Suppressor macrophage (primary cell): ENCODE measurements at places on chromosomes 4 and X.

DNA sequence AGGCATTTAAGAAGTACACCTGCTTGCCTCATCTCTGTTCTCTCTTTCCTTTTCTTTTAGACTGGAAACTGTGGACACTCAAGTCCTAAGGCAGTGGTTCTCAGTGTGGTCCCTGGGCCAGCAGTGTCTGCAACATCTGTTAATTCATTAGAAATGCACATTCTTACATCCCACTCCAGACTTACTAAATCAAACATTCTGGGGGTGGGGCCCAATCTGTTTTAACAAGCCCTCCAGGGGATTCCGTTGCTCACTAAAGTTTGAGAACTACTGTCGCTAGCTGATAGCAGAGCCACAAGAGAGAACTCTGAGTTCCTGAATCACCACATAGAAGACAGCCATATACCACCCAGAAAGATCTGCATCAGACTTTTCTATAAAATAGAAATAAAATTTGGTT, 430.6 kb downstream of the BCOR start:
- DNase-seq = no peak

DNA sequence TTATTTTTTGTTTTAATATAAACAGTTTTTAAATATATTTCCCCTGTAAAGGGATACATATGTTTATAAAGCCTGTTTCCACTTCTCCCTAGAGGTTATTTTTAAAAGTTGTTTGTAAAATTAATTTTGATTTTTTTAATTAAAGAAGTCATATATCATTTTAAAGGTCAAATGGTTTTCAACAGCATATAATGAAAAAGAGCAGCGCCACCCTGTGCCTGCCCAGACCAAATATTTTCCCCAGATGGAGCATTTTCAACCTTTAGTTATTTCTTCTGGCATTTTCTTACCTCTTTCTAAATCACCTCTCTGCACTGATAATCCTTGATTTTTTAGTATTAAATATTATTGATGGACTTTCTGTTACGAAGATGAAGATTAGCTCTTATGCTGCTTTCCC, 21.0 kb downstream of the MSX1 start:
- no peak for DNase-seq

DNA sequence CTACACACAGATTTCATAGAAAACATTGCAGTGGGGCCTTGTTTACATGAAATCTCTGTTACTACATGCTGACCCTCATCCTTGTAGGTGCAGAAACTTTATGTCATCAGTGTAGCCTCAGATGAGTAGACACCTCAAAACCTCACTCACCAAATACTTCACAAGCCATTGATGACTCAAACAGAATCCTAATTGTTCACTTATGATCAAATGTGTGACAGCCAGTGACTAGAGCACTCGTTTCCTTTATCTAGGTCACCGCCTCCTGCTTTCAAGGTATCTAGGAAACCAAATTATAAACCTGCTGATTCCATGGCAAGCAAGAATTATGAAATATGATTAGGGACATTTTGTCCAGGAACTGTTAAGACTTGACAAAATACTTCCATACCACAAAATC, 255.8 kb upstream of the GPRIN3 start:
- DNase-seq = no peak

DNA sequence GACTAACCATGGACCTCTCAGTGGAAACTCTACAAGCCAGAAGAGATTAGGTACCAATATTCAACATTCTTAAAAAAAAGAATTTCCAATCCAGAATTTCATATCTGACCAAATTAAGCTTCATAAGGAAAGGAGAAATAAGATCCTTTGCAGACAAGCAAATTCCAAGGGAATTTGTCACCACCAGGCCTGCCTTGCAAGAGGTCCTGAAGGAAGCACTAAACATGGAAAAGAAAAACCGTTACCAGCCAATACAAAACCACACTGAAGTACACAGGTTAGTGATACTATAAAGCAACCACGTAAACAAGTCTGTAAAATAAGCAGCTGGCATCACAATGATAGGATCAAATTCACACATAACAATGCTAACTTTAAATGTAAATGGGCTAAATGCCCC, 156.6 kb downstream of the FAM13A start:
- DNase-seq = no peak

DNA sequence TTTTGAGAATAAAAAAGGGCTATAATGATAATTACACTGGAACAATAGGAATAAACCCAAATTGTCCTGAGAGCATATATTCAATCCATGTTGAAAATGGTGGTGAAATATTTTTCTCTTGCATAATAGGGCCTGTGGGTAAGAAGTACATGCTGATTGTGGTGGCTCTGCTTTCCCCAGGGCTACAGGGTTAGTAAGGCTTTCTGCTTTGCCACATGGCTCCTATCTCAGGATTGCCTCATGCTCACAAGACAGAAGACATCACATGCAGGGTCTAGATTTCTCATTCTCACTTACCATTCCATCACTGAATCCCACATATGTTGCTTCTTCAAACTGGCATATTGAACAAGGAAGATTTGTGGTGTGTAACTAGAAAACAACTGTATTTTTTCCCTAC, 12.4 kb upstream of the VEGFC start:
- DNase-seq = no peak

GRCh38 chr4:2932951-2933565, 30.1 kb downstream of the NOP14 start:
- peak; percentile 15 for DNase-seq

DNA sequence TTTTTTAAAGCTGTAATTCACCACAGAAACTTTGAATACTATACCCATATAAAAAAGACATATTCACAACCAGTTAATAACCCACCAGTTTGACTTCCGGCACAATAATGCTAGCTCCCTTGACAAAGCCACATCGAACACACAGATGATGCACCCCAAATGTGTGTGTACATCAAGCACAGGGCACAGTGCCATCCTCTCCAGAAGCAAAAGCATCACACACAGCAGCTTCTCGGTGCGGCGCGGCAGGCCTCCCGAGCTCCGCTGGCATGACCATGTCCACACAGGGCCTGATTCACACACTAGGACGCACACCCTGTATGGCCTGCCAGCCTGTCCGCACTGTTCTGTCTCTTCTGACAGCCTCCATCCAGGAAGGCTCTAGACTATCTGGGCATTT, 88.0 kb downstream of the LEF1 start:
- DNase-seq = no peak

- no peak for DNase-seq
Observed at GRCh38 chr4:114178392-114178791, 198.9 kb upstream of the ARSJ start.

- no peak for DNase-seq
Observed at GRCh38 chr4:58359590-58359989, 1249.4 kb upstream of the IGFBP7 start.

DNA sequence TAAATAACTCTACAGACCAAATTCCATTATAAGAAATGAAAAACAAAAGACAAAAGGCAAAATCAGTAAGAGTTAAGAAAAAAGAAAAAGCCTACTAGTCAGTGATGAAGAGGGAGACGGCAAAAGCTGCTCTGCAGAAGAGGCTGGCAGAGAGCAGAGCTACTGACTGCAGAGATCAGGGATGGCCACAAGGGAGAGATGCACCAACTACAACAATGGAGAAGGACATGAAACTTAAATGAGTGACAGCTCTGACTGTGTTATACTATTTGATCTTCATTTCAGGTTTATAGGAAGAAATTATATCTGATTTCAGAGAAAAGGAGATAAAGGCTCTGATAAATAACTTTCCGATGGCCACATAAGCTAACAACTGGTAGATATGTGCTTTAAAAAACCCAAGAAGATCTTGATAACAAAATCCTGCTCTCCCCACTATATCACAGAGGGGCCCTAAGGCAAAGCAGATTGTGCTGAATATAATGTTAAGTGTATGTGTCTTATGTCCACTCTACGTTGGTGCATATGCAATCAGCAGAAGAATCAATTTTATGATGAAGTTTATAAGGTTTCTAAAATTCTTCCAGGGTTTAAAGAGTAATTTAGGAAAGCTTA, 58.4 kb upstream of the COX18 start:
- DNase-seq = peak; percentile 19

DNA sequence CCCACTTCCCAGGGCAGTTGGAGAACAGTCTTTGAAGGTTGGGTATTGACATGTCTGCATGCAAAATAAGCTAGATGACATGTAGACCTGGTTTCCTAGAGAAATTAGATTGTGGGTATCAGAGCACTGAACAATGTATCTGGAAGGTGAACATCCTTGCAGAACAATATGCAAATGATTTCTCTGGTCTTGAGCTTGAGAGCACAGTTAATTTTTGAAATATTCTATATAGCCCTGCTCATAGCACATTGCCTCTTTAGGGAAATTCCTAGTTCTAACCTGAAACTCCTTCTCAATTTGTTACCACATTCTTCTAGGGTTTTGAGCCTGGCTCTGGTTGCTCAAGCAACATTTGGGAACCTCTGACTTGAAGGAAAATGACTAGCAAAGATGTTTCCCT, 41.6 kb upstream of the LAS1L start:
- no peak for DNase-seq

GRCh38 chr4:104901438-104901837, 245.2 kb upstream of the TET2 start:
- peak; percentile 5 for DNase-seq

- DNase-seq = peak; percentile 10
Observed at GRCh38 chr4:37715889-37716402, 29.8 kb upstream of the RELL1 start.

- no peak for DNase-seq
Observed at GRCh38 chr4:181219783-181220416, 1023.3 kb upstream of the TENM3 start.

DNA sequence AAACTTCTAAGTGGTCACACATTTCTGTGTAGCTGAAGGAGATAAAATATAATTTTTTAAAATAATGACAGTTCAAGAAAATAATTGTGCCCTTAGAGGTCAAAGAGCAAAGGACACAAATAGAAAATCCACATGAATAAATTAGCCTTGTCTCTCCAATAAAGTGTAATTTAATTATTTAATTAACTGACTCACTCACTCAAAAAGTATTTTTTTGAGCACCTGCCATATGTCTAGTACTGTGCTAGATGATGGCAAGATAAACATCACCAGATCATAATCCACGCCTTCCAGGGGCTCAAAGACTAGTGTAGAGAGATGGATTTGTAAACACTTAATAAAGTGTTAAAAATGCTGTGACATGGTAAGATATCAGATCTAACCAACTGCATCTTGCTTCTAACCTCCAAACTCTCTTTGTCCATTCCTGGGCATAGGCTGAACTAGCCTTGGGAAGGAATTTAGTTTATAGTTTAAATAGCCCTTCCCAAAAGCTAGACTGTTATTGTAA, 112.5 kb downstream of the SCLT1 start:
- no peak for DNase-seq

- DNase-seq = peak; percentile 86
Observed at GRCh38 chr4:146521541-146522097, at the start of gene SLC10A7. Gene SLC10A7, minus strand, starts transcription at chr4:146521940. Its CDS starts 223 bp downstream, at chr4:146521717.

- peak; percentile 80 for DNase-seq
Observed at GRCh38 chr4:107800706-107801105, 24.0 kb upstream of the SGMS2 start.

GRCh38 chrX:151167791-151168345, 8.5 kb upstream of the GPR50 start:
- peak; percentile 2 for DNase-seq

DNA sequence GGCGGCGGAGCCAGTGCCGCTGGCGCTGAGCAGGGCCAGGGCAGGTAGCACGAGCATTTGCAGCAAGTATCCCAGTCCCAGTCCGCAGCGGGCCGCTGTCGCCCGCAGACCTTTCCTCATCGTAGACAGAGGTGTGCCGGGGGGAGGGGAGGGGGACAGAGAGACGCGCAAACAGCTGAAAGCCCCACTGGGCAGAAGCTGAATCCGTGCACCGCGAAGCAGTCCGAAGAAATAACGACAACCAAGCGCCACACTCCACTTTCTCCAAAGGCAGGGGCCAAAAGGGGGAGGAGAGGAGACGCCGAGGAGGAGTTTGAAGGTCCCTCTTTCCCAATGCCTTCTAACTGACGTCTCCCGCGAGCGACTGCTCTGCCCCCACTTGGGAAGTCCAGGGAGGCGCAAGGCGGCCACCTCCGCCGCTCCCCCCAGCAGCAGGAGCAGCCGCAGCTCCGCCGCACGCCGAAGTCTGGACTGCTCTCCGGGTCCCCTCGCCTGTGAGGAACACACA, at the start of gene UNC5C:
Gene UNC5C (minus strand): TSS at position 236 of the 508 bp plus-strand sequence.
- DNase-seq = no peak

DNA sequence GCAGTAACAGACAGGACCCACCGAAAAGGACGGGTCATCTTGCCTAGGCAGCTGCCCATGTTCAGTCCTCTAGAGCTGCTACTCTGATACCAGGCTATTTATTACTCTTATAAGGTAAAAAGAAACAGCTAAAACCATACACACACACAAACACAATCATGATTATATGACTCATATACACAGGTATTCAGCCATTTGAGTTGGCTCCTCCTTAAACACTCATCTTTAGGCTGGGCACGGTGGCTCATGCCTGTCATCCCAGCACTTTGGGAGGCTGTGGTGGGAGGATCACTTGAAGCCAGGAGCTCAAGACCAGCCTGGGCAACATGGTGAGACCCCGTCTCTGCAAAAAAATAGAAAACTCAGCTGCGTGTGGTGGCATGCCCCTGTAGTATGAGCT, 76.6 kb downstream of the F11 start:
- DNase-seq = no peak

- DNase-seq = no peak
Observed at GRCh38 chr4:122687531-122688061, 44.9 kb upstream of the BBS12 start.

DNA sequence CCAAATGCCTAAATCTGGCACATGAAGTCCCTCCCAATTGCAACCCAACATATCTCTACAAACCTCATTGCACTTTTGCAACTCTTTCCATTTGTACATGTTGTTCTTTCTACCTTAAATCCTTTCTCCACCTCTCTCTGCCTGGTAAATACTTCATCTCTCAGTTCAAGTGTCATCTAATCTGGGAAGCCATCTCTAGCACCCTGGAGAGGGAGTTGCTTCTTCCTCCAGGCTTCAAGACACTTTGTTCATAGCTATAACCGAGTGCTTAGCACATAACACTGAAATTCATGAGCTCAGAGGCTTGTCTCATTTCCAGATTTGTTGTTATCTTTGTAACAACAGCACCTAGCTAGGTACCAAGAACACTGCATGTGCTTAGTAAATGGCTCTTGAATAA, 114.8 kb upstream of the NAP1L5 start:
- no peak for DNase-seq

DNA sequence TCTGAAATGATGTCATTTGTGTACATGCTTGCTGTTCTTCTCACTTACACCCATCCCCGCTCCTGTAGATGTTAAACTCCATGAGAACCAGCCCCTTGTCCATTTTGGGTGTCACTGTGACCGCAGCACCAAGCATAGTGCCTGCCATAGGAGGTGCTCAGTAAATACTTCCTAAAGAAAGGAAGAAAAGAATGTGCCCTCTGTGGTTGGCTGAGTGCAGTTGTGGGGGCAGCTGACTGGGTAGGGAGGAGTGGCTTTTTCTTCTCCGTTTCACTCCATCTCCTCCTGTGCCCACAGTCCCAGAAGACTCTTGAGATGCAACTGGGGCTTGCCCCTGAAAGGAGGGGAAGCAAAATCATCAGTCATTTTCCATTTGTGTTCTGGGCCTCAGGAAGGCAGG, 25.5 kb downstream of the PHEX start:
- DNase-seq = no peak

DNA sequence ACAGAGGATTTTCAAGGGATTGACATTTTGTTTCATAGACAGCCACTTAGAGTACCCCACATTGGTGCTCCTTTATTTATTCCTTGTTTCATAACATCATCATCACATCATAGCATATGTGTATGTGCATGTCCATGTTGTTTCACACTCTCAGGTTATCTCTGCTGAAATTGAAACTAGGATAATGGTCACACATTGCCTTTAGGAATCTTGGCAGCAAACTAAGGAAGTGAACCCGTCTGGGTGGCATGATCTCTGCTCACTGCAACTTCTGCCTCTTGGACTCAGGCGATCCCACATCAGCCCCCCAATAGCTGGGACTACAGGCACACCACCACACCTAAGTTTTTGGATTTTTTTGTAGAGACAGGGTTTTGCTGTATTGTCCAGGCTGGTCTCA, 234.2 kb upstream of the ANKRD50 start:
- DNase-seq = no peak
